ENCODE measurements at places on chromosomes 4 and X.

DNA sequence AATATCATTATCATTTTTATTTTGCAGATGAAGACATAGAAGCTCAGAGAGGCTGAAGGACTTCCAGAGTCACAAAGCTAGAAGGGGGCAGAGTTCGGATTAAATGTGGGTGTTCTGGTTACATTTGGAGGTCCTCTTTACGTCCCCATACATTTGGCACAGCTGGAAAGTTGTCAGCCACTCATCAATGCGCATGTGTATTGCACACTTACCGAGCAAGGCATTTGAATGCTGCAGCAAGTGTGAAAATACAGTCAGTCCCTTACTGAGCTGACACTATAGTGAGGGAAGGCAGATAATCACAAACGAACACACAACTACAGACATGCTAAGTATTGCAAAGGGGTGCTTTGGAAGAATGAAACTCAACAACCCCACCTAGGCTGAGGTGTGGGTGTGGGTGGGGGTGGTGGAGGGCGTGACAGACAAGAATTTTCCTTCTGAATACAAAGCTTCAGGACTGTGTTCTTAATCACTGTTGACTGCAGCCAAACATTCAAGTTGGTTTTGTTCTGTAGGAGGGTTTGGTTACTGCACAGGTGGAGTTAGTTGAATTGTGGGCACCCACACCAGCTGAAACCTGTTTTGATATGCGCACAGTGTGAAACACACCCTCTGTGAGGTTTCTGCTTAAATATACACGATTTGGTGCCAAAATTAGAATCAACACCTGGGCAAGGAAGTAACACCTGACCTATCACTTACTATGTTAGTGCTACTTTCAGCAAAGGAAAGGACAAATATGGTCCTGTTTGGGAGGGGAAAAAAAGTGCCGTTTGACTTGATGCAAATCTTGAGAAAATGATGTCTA is 72.4 kb downstream of the COQ2 start:
- DNase-seq, result peak; percentile 9

DNA sequence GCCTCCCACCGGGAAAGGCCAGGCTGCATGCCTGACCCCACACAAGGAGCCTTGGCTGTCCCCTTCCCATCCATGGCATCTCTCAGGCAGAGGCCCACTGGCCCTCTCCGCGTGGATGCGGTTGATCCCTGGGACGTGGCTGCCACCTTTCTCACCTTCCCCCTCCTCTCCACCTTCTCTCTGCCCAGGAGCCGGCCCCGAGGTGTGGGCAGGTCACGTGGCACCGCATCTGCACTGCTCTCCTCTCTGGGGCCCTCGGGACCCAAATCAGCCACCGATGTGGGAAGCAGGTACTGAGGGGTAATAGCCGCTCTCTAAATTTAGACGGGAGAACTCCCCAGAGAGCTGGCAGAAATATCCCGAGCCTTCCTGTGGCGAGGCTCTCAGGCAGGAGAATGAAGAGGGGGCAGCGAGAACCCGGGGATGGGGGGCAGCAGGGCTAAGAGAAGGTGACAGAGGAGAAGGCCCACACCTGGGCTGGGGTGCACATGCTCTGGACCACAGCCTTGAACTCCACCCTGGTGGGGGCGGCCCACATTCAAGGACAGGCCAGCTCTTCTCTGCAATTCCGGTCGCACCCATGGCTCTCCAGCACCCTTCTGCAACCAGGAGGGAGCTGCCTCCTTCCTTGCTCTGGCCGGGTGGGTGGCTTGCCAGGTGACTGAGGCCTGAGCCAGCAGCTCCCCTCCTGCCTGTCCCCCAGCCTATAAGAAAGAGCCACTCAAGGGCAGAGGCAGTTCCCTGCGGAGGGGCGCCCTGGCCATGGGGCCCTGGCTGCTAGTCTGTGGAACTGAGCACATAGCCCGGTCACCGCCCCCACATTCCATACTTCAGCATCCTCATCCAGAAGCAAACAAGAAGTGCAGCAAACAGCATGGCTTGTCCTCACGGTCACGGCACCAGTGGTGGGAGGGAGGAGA is 9.6 kb upstream of the DUSP9 start:
- DNase-seq, result no peak

DNA sequence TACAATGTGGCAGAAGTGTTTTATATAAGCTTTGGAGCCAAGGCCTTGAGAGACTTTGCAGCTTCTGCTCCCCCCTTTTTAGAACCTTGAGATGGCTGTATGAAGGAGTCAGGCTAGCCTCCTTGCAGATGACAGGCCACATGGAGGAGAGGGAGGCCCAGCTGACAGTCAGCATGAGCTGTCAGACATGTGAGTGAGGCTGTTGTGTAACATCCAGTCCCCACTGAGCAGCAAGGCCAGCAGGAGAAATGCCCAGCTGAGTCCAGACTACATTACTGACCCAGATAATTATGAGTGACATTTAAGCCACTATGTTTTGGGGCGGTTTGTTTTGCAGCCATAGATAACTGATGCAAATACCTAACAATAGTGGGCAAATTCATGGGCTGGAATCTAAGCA is 515.3 kb upstream of the ARX start:
- no peak for DNase-seq

- no peak for DNase-seq
Observed at GRCh38 chr4:86891762-86892635, at the start of gene C4orf36. Gene C4orf36 (minus strand): TSS chr4:86892422. CDS start chr4:86891520, 902 bp downstream.

DNA sequence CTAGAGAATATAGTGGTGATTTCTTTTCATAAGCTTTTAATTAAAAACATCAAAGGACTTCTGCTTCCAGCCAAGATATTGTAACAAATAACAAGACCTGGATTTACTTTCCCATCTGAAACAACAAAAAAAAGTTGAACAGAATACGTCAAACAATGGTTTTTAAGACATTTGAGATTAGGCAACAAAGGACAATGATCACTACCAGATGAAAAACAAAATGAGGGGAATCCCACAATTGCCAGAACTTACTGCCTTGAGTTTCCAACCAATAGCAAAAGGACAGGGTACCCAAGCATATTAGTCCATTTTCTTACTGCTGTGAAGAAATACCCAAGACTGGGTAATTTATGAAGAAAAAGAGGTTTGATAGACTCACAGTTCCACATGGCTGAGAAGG is 341.4 kb upstream of the INTU start:
- no peak for DNase-seq

GRCh38 chrX:13661735-13662288 is 8.9 kb downstream of the TCEANC start:
- no peak for DNase-seq

- no peak for DNase-seq
Observed at GRCh38 chr4:103091601-103092223, 7.9 kb downstream of the BDH2 start.

DNA sequence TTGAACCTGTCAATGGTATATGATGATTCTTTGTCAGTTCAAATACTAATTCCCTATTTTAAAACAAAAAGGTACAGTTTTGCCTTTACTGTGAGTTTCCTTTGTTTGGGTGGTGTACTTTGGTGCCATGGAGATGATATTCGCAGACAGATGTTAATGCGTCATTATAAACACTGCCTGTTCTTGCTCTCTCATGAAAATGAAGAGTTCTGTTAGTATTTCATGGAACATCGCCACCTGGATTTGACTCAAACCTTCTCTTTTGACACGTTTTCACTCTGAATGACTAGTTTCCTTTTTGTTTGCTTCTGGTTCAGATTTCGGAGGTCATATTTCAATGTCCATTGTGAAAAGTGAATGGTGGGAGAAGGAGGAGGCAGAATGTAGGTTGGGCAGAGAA is 6.9 kb upstream of the CTSO start:
- no peak for DNase-seq

DNA sequence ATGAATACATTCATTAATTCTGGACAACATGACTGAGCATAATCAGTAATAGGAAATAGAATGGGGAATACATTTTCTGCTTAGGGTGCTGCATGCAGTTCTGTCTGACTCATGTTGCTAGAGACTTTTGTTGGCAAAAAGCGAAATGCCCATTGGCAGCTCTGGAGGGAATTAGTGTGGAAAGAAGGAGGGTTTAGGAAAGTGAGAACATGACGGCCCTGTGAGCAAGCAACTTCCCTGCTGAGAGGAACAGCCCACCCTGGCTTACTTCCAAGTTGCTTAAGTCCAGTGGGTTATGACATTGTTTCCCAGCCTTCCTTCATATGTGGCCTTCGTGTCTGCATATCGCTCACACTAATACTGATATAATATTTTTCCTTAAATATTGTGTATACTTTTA is 13.8 kb downstream of the MAD2L1 start:
- no peak for DNase-seq

GRCh38 chr4:164252286-164252685 is 501.6 kb upstream of the SMIM31 start:
- no peak for DNase-seq

DNA sequence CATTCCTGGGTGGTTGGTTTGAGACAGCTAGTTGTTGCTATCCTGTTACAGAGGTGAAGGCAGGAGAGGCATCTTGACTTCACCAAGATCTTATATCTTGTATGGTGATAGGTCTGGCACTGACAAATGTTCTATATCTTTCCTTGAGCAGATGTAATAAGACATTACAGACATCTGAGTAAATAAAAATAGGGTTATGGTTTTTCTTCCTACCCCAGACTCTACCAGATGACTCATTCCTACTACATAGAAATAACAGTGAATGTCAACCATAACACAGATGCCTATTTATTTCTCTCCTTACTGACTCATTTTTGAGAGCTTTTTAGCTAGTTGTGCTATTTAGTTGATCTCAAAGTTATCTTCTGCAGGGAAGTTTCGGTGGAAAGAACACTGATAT is 21.9 kb downstream of the HNRNPH2 start:
- DNase-seq, result no peak

DNA sequence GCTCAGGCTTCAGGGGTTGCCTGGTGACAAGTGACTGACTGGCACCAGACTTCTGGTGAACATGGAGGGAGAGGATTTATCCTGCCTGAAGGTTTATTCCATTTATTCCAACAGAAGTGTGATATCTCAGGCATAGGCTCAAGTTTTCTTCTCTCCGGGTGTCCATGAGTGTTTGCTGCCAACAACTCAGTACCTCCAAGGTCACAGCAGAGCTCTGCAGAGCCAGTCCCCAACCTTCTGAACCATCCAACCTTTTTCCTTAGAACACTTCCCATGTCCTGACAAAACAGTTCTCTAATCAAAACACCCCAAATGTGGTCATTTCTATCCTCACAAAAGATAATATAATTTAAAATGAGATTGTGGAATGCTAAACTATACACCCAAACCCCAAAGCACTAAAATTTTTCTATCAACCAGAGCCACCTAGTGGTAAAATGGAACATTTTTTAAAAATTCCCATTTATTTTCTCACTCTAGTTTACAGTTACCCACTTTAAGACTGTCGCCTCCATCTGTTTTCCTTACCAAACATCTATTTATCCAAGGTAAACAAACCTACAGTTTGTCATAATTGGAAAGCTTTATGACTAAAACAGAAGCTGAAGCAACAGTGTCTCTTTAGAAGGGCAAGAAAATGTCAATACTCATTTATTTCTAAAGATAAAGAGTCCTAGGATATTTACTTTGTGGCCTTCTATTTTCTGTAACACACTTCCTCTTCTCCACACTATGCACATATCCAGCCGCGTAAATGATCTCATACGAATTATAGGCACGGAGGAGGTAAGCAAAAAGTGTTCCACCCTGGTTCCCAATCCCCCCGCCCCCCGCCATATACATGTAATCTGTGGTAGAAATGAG is 39.5 kb downstream of the TMEM154 start:
- DNase-seq, result no peak

GRCh38 chrX:10015723-10016518 is 48.8 kb downstream of the CLDN34 start:
- no peak for DNase-seq

DNA sequence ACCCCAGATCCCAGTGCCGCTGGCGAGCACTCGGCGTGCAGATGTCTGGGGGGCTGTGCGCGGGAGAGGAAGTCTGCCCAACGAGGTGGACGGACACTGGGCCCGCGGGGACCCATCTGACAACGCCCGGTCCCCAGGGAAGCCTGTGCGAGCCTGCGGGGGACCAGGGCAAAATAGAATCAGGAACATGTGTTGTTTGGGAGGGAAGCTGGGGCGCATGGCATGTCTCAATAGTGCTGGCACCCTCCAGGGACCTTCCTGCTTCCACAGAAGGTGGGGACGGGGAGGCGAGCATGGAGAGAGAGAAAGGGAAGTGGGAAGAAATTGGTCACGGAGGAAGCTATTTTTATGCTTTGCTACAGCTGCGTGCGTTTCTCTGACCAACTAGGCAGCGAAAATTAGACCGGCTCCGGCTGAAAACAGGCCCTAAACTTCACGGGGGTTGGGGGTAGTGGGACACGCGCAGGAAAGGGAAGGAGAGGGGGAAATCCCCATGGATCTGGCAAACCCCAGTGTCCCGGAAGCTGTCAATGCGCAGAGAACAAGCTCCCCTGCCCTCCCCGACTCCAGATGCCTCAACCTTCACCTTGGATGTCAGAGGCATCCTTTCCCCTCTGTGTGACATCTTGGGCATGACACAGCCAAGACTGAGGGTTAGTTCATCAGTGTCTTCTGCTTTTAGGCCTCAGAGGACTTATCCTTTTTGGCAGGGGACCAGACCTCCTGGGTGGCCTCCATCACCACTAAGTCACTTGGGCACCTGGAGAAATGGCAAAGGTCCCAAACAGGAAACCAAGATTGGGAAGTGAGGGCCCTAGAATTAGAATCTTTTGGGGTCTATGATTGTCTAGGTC is 169.8 kb upstream of the BCOR start:
- no peak for DNase-seq

- DNase-seq, result no peak
Observed at GRCh38 chr4:107714256-107714655, 5.8 kb downstream of the PAPSS1 start.

DNA sequence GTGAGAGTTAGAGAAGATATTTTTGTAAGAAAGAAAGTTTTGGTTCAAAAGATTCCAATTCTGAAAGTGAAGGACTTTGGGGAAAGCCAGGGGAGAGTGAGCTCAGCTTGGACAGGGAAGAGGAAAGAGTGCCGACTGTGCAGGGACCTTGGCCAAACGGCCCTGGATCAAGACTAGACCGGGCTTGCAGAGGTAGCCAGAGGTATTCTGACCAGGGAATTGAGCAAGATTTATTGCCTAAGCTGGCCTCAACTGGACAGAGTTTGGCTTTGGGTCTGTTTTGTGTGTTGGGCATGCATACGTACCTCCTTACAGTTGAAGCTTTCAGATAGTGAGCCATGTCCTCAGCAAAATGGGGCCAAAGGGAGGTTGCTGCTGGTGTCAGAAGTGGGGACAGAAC is 11.6 kb downstream of the PLAC1 start:
- no peak for DNase-seq

- no peak for DNase-seq
Observed at GRCh38 chr4:56657818-56658217, 23.3 kb downstream of the HOPX start.

GRCh38 chrX:16786791-16787735 is 797 bp downstream of the TXLNG start:
- peak; percentile 1 for DNase-seq

- no peak for DNase-seq
Observed at GRCh38 chrX:148416931-148417330, 83.5 kb upstream of the AFF2 start.

- no peak for DNase-seq
Observed at GRCh38 chrX:617891-618290, 12.7 kb upstream of the SHOX start.

- DNase-seq, result no peak
Observed at GRCh38 chr4:9962611-9963314, 58.5 kb downstream of the SLC2A9 start.

Data from stimulated activated CD4-positive, alpha-beta T cell treated with anti-CD3 and anti-CD28 coated beads, Interleukin-12 subunit alpha, Interleukin-12 subunit beta, amount 100 ng/mL, for 24 hours (primary cell).